ENCODE measurements at places on chromosomes 1 and 21. TPM values are rescaled to one million over a fixed set of nuclear protein-coding genes. Genes with fewer than 3 reads are reported as not detected.

Gene GOLT1A
- not detected for total RNA-seq

DNA sequence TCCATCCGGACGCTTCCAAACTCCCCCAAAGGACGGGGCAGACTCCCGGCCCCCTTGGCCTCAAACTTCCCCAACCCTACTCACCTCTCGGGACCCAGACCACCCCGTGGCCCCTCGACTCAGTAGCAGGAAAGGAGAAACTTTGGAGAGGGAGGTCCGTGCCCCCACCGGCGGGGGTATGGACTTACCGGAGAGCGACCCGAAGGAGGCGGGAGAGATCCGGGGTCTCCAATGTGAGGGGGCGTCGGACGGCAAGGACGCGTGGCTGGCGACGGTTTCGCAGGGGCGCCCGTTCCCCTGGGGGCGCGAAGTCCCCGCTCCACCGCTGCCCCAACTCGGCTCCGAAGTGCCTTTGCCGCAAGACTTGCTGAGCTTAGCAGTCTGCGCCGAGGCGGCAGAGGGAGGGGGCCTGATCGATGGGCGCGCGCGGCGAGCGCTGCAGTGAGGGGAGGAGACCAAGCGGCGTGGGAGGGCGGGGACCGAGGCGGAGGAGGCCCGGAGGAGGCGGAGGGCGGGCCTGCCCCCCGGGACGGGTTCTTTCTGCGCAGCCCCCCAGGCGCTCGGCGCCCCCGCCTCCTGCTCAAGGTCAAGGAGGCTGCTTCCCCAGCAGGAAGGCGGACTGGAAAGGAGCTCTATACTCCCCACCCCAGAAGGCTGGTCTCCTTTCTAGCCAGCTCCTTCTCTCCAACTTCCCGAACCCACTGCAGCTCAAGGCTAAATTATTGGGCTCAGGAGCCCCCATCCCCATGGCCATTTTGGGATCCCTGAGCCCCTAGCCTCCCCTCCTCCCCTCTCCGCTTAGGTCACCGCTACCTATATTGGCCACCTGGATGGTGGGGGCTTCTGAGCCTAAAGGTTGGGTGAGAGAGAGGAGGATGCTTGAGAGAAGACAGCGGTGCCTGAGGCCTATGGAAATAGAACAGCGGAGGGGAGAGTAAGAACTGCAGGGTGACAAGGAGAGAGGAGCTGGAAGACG lies at the start of gene SYT2:
Gene SYT2 (minus strand): TSS at position 385 of the 976 bp plus-strand sequence. CDS start 104,682 bp downstream, outside the sequence.
- no peak for DNase-seq

GRCh38 chr1:167678838-167679237 lies 42.9 kb upstream of the MPZL1 start:
- DNase-seq: no peak

DNA sequence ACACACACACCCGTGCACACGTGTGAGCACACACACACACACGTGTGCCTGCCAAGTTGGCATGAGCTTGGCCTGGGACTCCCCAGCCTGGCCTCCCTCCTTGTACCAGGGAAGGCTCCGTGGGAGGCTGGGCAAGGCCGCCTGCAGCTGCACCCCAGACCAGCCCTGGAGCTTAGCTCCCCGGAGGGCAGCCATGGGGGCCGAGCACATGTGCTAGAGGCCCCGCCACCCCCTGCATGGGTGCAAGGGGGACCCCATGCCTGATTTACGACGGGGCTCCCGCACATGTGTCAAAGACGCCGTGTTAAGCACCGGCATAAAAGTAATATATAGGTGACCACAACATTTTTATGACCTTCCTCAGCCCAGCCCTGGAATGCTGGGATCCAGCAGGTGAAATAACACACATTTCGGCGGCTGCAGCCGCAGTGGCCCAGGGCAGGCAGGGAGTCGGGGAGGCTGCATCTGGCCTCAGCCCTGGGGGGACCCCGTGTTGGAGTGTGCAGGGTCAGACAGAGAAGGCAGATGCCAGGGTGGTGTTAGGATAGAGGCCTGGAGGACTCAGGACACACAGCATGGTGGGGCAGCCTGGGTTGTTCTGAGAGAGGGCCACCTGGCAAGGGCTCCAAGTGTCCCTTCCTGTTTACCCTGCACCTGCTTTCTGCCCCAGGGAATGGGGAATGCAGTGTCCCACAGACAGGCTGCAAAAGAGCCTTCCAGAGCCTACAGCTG lies 56.3 kb downstream of the WNT9A start:
- DNase-seq: no peak

- DNase-seq: no peak
These were observed 28.0 kb downstream of the NOL9 start for GRCh38 chr1:6526316-6526715.
